Ascending aorta (tissue), 2 donors: ENCODE measurements at places on chromosomes 6 and 20.

DNA sequence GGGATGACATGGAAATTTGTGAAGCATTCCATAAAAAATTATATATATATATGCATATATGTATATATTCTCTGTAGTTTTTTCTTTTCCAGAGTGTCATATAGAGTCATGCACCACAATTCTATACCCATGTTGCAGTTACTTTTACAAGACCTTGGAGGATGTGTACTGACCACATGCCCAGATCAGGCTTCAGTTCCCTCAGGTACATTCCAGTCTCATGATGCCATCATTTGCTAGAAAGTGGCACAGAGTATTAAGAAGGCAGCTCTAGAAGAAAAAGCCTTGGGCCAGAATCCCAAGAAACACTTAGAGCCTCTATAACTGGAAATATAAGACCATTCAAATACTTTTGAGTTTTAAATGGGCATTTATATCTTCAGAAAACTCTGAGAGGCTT is 685.5 kb upstream of the FLRT3 start:
- H3K4me3 ChIP-seq, result no peak overlapping the region
- H3K27ac ChIP-seq, result no peak overlapping the region
- no peaks in the 10 kb centered on the region for H3K4me1 ChIP-seq
- no peaks in the 10 kb centered on the region for H3K27me3 ChIP-seq
- H3K36me3 ChIP-seq, result no peaks in the 10 kb centered on the region

DNA sequence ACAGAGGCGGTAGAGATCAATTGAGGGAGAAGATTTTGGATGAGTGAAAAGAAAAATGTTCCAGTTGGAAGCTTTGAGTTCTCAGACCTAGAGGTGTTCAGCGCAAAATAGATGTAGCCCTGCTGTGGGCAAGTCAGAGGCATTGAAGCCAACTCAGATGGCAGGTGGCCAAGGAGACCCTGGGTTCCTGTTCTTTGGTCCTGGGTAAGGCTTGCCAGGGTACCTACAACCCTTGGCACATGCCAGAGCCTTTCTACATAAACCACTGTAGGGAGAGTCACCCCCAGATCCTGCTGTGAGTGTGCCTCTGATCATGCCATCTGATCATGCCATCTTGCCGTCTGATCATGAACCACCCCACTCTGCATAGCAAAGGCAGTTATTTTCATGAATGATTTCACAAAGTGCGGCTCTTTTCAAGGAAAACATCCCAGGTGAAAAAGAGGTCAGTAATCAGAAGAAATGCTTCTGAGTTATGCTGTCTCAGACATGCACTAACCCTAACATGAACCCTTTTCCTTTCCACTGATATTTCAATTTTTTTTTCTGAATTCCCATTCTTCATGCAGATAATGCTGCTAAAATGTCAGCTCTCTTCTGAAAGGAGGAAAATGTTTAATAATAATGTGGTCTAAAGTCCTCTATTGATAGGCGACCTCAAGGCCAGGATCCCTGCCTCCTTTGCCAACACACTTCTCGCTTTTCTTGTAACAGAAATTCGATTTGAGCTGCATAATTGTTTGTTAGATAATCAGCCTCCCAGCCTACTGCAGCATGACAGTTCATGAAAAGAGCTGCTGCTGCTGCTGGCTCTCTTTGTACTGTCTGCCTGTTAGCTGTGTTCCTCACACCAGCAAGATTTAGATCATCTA is 153.6 kb downstream of the MTHFD1L start:
- no peak overlapping the region for H3K27ac ChIP-seq
- H3K36me3 ChIP-seq, result peaks cover 29% of the 10 kb centered on the region
- no peaks in the 10 kb centered on the region for H3K27me3 ChIP-seq
- DNase-seq, result no peak
- no peak overlapping the region for H3K4me3 ChIP-seq

GRCh38 chr6:25590986-25591385 is 61.0 kb upstream of the SCGN start:
- H3K27me3 ChIP-seq, result no peaks in the 10 kb centered on the region
- no peak overlapping the region for H3K27ac ChIP-seq
- H3K4me1 ChIP-seq, result no peaks in the 10 kb centered on the region
- no peak overlapping the region for H3K4me3 ChIP-seq

GRCh38 chr6:3721810-3722621 is 29.5 kb downstream of the PXDC1 start:
- peak overlapping the region; percentile 63 for H3K27ac ChIP-seq
- no peak for DNase-seq
- no peak overlapping the region for H3K4me3 ChIP-seq

DNA sequence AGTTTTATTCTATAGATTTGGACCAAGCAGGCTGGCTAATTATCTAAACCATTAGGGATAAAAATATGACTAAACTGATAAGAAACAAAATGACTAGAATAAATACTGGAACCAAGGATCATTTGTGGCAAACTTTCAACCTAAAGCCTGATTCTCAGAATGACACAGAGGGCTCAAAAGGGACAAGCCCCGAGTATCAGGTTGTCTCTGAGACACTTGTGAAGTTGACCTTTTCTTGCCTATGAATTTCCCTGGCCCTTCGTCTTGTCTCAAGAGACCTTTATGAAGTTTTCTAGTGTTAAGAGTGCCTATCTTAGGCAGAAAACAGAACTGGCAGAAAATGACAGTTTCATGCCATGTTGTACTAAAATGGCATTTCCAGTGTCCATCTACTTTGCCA is 68.3 kb downstream of the IMPG1 start:
- H3K4me3 ChIP-seq, result no peak overlapping the region
- H3K36me3 ChIP-seq, result no peaks in the 10 kb centered on the region
- H3K4me1 ChIP-seq, result no peaks in the 10 kb centered on the region
- no peak for DNase-seq
- no peak overlapping the region for H3K27ac ChIP-seq

DNA sequence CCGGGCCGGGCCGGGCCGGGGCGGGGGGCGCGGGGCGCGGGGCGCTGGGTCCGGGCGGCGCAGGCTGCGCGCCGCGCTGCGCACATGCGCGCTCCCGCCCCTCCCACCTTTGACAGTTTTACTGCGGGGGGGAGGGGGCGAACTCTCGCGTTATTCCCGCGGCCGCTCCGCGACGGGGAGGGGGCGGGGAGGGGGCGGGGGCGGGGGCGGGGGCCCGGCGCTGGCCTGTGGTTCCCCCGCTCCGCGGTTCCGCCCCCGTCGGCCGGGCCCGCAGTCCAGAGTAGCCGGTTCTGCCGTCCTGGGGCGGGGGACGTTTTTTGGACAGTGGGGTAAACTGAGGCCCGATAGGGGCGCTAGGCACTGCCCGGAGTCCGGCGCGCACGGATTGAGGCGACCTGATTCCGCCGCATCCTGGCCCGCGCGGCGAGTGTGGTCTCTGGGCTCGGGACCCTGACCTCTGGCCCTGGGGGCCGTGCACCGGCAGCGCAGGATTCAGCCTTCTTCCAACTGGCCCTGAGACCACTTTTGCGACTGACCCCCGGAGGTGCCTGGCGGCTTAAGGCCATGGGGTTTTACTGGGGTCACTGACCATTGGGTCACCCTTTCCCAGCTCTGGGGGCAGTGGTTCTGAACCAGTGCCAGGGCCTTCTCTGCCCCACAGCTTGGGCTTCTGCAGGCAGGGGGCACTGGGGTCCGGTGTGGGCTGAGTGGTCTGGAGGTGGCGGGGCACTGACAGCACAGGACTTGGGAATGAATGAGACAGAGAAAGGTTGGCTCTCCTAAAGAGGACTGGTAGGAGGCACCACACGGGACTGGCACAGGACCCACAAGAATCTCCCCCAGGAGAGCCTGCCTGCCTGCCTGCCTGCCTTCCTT is at the start of gene ZNF512B:
Gene ZNF512B, minus strand, starts transcription at position 93 of the 876 bp plus-strand sequence. CDS start 1,980 bp downstream, outside the sequence.
- no peaks in the 10 kb centered on the region for H3K27me3 ChIP-seq
- peaks cover 16% of the 10 kb centered on the region for H3K4me1 ChIP-seq
- peaks cover 6% of the 10 kb centered on the region for H3K36me3 ChIP-seq
- peak within 1 kb of the TSS; percentile 79 for H3K27ac ChIP-seq

GRCh38 chr6:83978997-83979396 is 54.6 kb upstream of the MRAP2 start:
- peak overlapping the region; percentile 88 for H3K27ac ChIP-seq
- peaks cover 4% of the 10 kb centered on the region for H3K4me1 ChIP-seq
- no peak overlapping the region for H3K4me3 ChIP-seq
- no peaks in the 10 kb centered on the region for H3K36me3 ChIP-seq
- DNase-seq, result no peak
- no peaks in the 10 kb centered on the region for H3K27me3 ChIP-seq
